Midbrain (tissue), 1 donor: ENCODE measurements at places on chromosomes 1 and 21.

- DNase-seq = no peak
These were observed 63.5 kb upstream of the OLIG2 start for GRCh38 chr21:32962268-32962667.

DNA sequence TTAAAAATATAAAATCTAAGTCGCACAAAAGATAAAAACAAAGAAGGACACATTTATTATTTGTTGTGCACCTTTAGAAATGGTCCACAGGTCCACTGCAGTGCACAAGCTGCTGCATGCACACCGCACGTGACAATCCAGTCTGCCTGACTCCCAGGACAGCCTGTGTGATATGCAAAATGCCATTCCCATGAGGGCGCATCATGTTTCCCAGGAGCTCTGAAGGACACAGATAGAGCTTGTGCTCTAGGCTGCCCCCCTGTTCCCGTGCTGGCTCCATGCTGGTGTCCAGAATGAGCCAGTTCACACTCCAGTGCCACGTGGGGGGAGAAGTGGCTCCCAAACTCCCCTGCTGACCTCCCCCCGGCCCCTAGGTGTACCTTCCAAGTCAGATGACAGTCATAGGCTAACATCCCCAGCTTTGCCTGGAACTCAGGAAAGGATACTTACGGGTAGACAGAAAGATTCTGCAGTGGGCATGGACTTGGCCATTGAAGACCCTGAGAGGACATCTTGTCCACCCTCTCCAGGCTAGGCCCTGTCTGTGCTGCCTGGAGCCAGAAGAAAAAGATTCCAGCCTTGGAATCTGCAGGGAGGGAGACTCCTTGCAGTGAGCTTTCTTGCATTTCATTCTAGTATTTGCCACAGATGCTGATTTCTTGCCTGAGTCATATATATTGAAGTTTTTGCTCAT is 26.3 kb downstream of the RAB7B start:
- DNase-seq = peak; percentile 33

- no peak for DNase-seq
These were observed 49.3 kb downstream of the PTGFR start for GRCh38 chr1:78540048-78540447.

- no peak for DNase-seq
These were observed 20.2 kb downstream of the DESI2 start for GRCh38 chr1:244672946-244673682.

DNA sequence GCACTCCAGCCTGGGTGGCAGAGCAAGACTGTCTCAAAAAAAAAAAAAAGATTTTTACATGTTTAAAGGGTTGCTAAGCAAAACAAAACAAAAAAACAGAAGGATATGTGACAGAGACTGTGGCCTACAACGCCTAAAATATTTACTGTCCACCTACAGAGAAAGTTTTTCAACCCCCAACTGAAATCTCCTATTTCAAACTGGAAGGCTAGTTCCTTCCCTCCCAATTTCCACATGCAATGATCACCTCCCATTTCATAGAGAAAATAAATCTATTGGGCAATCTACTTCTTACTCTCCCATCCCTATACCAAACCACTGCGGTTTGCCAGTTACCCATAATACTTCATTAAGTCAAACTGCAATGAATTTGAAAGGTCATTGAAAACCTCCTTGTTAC is 74.2 kb downstream of the ST3GAL3 start:
- DNase-seq = no peak

DNA sequence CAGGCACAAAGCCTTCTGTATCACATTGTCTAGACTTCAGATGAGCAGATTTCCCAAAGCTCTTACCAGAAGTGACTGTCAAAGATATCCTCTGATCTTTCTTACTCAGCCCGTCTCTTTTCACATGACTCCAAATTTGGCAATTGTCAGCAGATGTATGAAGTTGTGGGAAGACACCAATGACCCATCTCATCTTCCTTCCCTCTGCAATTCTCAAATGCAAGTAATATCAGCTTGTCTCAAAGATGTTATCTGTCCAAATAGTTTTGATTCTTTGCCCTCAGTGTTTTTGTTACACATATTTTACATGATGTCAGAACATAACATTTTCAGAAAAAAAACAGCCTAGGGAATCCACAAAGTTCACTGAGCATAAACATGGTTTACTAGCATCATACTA is 45.1 kb upstream of the RGS2 start:
- no peak for DNase-seq
